ENCODE measurements at places on chromosomes 4 and X.

DNA sequence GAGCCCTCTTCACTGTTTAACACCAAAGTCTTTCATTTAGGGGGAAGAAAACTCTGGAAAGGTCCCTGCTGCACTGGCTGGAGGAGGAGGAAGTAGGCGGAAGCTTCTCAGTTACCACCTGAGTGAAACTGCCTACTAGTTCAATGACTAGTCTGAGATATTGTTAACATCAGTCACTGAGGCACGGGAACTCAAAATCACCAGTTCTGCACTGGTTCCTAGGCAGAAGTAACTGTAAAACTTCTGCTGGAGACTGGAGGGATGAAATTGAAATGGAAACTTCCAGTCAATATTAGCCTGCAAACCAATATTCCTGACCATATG, 178.3 kb downstream of the SNCA start:
- DNase-seq, result no peak

GRCh38 chrX:15430076-15430475, 45.9 kb upstream of the VEGFD start:
- DNase-seq, result no peak

GRCh38 chr4:145625677-145626622, 6.8 kb downstream of the MMAA start:
- DNase-seq, result no peak

DNA sequence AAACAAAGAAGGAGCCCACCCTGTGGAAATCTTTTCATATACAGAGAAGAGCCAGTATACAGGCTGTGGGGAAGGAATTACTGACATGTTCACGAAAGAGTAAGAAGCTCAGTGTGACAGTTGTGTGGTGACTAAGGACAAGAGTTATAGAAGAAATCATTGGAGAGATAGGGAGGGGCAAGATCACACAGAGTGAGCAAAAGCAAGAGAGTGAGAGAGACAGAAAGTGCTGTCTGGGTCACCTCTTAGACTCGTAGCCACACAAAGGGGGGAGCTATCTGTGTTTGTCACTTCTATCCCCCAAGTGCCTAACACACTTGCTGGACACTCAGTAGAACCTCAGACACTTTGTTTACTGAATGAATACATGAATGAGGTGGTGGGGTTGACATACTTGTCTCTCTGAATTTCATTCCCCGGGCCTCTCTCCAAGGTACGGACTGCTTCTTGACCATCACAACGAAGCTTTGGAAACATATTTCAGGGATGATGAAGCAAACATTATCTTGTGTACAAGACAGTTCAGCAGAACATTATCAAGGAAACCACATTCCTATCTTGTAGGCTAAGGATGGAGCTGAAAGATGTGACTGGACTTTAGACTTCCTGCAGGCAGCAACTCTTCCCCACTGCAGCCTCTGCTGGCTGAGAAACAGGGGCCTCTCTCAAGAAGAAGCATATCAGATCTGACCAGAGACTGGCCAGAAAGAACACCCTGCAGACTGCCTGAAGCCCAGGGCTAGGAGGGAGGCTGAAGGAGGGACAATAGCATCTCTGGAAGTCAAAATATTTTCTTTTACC, 168.2 kb downstream of the AMELX start:
- DNase-seq, result no peak

- DNase-seq, result no peak
Observed at GRCh38 chr4:21806991-21807390, 141.6 kb downstream of the KCNIP4 start.

DNA sequence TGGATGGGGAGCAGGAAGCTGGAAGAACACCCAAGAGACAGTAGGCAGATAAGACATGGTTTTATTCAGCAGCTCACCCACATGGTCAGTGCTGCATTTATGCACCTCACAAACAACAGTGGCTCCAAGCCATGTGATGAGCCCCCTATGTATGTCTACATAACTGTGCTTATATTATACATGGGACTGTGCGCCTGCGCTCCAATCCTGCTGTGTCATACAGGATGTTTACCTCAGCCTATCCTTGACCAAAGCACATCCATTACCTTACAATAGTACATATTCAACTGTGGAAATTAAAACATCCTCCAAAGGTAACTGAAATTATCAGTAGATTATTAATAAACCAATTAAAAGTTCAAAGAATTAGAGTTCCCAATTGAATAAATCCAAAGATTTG, 44.1 kb upstream of the SGMS2 start:
- DNase-seq, result no peak

- peak; percentile 56 for DNase-seq
Observed at GRCh38 chr4:88211473-88212252, 53.2 kb upstream of the ABCG2 start.

GRCh38 chr4:159146488-159146887, 43.6 kb downstream of the RAPGEF2 start:
- no peak for DNase-seq

- DNase-seq, result no peak
Observed at GRCh38 chr4:76194325-76194724, 19.3 kb downstream of the SCARB2 start.

DNA sequence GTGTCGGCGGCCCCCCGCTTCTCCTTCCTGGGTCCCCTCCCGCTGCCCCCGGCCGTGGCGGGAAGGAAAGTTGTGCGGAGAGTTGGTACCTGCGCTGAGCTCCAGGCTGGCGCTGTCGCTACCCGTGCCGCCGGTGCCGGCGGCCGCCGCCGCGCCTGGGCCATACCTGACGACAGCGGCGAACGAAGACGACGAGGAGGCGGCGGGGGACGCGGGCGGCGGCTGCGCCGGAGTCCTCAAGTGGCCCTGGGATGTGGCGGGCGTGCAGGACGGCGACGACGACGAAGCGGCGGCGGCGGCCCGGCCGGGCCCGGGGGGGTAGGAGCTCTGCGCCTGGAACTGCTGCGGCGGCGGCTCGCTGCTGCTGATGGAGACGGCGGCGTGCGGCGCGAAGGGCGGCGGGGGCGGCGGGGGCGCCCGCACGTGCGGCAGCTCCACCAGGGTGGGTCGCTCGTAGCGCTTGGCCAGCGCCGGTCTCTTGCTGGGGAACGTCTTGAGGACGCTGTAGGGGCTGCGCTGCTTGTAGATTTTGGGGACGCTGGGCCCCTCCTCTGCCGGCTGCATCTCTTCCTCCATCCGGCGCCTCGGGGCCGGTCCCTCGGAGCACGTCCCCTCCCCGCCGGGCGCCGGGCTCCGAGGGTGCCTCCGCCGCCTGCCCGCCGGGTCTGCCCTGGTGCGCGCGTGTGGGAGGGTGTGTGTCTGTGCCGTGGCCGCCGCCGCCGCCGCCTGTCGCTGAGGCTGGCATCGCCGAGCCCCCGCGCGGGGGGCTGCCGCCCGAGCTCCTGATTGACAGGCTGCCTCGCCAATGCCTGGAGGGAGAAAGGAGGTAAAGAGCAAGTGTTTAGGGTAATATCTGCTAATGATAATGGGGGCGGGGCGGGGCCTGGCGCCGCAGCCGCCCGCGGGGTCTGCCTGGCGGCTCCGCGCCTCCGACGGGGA, 618 bp downstream of the BEND4 start:
- DNase-seq, result no peak

- no peak for DNase-seq
Observed at GRCh38 chrX:41457613-41458192, 10.6 kb downstream of the NYX start.

GRCh38 chr4:141215030-141215429, 5.7 kb upstream of the ZNF330 start:
- DNase-seq, result no peak

DNA sequence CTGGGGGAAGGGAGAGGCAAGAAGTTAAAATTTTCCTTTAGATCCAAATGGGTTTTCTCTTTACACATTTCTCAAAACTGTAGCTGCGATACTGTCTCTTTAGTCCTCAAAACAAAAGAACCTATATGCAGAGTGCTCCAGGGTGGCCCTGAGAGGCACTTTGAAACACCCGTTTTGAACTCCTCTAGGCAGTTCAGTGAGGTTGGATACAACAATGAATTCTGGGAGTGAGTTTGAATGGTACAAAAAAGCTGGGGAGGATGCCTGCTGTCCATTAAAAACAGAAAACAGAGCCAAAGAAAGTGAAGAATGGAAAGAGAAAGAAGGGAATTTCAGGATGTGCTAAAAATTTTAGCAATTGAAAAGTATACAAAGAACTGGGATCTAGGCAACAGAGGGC, 23.1 kb downstream of the ENOX2 start:
- DNase-seq, result no peak

DNA sequence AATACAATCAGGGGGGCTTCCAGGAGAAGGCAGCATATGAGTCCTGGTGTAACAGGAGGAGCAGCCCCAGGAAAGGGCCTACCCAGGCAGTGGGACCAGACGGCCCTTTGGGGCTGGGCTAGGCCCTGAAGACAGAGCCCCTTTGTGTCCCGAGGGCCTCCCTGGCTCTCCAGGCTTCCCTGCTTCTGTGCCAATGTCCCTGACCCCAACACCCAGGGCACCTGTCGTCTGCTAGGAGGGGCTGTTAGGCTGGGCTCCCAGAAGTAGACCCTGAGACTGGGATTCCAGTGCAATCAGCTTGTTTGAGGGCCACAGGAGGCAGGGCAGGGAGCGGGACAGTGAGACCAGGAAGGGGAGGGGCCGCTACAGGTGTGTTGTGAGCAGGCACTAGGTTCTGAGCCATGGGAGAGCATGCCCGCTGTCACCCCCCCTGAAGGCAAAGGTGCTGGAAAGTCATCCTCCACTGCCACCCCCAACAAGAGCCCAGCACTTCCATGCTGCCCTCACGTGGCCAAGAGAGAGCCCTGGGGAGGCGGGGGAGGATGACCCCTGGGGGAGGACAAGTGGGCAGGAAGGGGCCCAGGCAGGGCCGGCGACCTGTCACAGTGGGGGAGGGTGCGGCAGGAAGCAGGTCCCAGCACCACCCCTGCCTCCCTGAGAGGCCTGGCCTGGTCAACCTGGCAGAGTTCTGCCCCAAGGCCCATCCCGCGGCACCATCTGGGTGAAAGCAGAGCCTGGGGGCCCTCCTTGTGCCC, 64.8 kb downstream of the ADRA2C start:
- DNase-seq, result no peak

DNA sequence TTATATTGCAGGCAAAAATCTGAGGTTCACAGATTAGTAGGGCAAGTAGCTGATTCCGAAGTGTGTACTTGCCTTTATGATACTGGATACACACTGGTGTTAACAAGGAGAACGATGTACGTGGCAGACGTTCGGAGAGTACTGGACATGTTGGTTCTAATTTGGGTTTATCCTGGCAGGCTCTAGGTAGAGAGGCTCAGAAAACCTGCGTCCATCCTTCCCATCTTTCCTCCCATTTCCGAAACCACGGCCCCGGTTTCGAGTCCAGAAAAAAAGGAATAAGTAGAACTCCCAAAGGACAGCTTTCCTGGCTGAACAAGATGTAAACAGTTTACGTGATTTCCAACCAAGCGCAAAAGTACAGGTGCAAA, 351 bp upstream of the SLC30A9 start:
- DNase-seq, result no peak

GRCh38 chr4:112704991-112705845, 68.3 kb downstream of the LARP7 start:
- DNase-seq, result no peak

DNA sequence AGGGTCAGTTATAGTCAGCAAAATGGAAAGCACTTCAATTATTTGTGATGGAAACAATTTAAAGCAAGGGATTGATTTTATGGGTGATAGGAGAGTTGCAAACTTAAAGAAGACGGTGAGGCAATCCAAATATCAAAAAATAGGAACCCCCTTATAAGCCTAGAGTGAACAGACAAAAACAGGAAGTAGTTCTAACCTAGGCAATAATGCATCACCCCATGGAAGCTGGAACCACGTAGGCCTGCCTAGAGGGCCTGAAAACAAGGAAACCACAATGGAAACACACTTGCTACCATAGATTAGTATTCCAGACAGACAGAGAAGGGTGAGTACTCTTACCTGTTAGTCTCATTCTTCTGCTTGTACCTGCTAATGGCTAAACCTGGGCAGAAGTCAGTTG, 13.5 kb upstream of the GK2 start:
- no peak for DNase-seq

DNA sequence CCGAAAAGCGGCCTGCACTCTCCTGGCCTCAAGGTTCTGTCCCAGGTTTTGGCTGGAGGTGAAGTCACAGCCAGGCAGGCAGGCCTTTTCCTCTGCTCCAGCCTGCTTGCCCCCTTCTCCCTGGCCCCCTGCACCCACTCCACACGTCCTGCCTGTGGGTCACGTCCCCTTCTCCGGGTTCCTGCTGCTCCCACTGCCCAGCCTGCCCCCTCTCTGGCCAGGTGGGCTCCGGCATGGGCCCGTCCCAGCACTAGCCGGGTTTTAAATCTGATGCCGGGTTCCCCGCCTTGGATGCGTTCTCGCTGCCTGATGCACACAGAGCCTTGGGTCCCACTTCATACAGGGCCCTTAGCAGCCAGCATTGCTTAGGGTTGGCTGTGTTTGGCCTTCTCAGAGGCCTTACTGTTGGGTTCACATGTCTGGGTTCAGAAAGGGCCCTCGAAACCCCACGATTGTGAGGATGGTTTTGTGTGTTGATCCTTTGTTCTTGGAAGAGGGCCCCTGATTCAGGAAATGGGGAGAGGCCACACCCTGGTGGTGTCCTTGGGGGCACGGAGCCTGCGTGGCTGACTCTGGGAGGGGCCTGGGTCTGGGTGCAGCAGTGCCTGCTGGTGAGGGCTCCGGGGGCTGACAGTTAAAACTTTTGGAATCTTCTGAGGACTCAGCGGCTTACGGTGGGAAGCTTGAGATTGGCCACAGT, 6.0 kb downstream of the CPZ start:
- no peak for DNase-seq

- DNase-seq, result no peak
Observed at GRCh38 chr4:26104056-26104685, 190.2 kb downstream of the SMIM20 start.

GRCh38 chr4:125517831-125518230, 203.1 kb downstream of the FAT4 start:
- DNase-seq, result no peak

- DNase-seq, result no peak
Observed at GRCh38 chr4:76316131-76316530, 9.6 kb downstream of the STBD1 start.

DNA sequence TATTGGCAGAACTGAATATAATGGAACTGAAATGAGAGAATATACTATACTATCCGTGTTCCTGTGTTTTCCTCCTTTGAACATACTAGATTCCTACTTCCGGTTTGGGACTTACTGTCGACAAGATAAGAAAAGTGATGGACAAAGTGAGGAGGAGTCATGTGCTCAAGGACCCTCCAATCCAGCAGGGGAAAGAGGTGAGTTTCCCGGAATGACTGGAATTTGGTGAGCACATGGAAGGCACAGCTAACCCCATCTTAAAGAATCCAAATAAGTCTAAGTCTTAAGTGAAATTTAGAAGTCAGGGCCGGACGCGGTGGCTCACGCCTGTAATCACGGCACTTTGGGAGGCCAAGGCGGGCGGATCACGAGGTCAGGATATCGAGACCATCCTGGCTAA, 36.6 kb upstream of the SH3D19 start:
- DNase-seq, result no peak

DNA sequence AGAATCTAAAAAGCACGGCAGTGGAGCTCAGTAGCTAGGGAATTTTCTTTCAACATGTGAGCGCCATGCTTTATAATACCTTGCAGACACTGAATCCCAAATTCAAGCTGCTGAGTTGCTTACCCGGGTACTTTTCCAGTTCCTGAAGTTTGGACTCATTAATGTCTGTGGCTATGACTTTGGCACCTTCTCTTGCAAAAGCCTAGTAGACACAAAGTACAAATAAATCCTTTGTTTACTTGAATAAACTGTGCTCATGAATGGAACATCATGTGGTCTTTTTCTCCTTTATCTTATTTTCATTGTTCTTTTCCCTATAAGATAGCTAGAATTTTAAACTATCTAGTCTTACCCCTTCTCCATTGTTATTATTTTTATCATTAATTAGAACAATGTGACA, 4.6 kb downstream of the BDH2 start:
- DNase-seq, result no peak
